ENCODE measurements at places on chromosomes 1 and 21.

DNA sequence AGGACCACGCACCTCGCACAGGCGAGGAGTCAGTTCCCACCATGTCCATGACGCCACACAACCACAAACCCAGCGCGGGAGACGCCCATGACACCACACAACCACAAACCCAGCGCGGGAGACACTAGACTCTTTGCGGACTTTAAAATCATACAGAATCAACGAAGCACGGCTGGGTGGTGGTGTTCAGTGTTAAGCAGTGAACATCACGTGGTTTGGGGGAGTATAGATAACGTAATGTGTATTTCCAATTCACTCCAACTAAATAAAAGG lies 19.2 kb downstream of the PTTG1IP start:
- DNase-seq: no peak

DNA sequence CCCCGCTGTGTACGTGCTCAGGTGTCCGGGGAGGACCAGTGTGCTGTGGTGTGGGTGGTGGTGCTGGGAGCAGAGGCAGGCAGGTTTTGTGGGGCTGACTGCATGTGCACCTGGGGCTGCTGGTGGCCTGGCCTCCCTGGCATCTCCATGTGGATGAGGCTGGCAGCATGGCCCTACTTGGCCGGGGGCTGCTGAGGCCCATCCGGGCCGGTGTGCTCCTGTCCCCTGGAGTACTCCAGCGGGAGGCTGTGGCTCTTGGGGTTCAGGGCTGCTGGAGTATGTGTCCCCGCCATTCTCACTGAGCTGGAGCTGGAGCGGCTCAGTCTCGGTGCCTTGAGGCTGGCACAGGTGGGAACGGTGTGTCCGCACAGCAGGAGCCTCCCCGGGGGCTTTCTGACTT lies 20.8 kb upstream of the PEX10 start:
- no peak for DNase-seq

- DNase-seq: no peak
Measured at GRCh38 chr1:58596631-58597052, 19.6 kb upstream of the TACSTD2 start.

DNA sequence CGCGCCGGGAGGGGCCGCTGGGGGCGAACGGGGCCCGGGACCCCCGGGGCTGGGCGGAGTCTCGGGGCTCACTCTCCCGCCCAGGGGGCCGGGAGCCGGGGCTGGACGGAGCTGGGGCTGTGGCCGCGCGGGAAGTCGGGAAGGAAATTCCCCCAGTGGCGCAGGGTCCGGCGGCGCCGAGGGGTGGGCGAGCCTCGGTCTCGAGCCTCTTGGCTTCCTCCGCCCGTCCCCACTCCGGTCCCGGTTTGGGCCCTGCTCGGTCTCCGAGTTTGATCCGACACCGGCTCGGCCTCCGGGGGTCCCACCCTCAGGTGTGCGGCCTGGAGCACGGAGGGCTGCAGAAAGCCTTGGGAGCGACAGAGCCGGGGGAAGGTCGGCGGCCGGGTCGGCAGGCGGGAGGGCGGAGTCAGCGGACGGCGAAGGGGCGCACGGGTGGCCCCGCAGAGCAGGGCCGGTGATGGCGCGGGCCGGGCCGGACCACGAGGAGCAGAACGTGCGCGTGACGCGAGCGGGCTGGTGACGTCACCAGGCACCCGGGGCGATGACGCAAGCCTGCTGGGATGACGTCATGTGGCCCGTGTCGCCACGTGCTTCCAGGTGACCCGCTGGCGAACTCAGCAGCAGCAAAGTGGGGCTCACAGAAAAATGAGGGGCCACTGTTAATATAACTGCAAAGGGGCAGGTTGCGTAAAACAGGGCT lies 610 bp upstream of the HES4 start:
- DNase-seq: peak; percentile 52

DNA sequence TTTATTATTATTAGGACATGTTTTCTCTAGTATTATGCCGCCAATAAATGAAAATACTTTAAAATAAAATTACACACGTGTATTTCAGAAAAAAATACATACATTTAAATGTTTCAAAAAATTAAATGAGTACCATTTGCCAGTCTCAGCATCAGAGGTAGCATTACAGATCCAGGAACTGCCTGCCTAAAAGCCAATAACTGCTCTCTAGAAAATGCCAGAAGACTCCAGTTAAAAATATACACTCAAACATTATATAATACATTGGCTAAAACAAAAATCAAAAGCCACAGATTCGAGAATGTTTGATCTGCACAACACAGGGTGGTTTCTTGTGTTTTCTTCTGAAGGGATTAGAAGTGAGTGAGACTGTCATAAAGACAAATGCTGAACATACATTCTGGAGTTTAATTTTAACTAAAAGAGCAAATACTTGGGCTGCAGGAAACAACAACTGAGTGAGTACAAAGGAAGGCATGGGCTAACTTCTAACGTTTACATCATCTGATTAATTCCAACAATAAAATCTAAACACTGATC lies 105.5 kb downstream of the RERE start:
- DNase-seq: no peak

GRCh38 chr1:209613400-209614150 lies 30.1 kb downstream of the CAMK1G start:
- no peak for DNase-seq

DNA sequence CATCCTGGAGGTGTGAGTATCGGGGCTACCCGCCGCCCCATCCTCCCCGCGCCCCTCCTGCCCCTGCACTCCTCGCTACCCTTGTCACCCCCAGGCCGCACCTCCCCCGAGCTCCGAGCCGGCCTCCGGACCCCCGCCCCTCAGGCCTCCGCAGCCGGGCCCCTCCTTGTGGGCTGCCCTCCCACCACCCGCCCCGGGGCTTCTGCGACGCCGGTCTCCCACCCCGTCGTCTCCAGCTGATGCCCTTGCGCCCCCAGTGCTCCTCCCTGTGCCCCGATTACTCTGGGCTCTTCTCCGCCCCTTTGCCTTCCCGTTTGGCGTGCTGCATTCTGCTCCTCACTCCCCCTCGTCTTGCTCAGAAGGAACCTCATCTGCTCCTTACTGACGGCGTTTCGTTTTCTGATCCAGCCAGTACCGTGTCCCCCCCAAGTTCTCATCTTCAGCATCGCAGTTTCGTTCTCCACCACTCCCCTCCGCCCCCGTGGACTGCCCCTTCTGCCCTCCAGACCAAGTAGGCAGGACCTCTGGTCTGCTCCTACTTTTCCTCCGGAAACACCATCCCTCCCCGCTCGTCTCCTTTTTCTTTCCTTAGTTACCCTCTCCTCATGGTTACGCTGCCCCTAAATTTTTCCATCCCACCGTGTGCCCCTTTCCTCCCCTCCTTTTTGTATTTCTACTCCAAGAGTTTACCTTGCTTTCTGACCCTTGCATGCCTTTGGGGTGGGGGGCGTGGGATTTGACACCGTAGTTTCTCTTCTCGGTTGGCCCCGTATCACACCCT lies 841 bp downstream of the SNX27 start:
- peak; percentile 7 for DNase-seq

DNA sequence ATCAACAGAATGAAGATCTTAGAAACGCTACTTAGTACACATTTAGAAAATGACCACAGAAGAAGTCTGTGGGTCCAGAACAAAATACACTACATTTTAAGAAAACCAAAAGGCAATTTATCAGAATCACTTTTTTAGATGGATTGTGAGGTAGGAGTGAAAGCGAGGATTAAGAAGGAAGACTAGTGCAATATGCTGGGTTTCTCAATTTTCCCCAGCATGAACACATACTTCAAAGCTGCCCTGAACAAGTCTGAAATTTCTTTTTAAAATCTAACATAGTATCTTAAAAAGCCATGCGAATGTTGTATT lies 200.5 kb downstream of the SLC45A1 start:
- no peak for DNase-seq

DNA sequence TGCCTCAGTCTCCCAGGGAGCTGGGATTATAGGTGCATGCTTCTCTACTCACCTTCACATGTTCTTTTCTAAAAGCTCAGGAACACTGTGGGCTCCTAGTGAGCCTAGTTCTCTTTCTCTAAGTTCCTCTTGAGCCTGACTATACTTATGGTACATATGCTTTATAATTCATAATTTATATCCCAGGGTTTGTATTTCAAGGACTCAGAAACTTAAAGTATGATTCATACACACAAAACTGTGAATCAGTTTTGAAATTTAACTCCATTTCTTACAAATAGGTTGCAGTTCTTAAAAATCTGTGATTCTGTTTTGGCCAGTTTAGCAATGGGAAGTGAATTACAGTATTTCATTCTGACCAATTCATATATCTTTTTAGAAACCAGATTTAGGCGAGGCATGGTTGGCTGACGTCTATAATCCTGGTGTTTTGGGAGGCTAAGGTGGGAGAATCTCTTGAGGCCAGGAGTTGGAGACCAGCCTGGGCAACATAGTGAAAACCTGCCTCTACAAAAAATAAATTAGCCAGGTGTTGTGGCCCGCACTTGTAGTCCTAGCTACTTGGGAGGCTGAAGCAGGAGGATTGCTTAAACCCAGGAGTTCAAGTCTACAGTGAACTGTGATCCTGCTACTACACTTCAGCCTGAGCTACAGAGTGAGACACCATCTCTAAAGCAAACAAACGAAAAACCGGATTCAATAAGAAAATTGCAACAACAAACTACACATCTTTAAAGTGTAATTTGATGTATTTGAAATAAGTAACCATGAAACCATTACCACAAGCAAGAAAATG lies 15.6 kb downstream of the RASAL2 start:
- no peak for DNase-seq

GRCh38 chr1:15916417-15916816 lies 59.5 kb downstream of the ZBTB17 start:
- DNase-seq: no peak

- DNase-seq: no peak
Measured at GRCh38 chr1:206867716-206868115, 2.3 kb downstream of the IL20 start.

GRCh38 chr1:153534226-153534924 lies 1.4 kb downstream of the S100A6 start:
- no peak for DNase-seq

GRCh38 chr1:145785547-145785946 lies 38.3 kb downstream of the RNF115 start:
- no peak for DNase-seq

- no peak for DNase-seq
Measured at GRCh38 chr1:86155051-86155806, 1.3 kb downstream of the COL24A1 start.

- no peak for DNase-seq
Measured at GRCh38 chr1:93565496-93566206, 116.0 kb downstream of the BCAR3 start.

- no peak for DNase-seq
Measured at GRCh38 chr1:174413632-174414031, 34.1 kb upstream of the GPR52 start.

GRCh38 chr1:70441392-70442035 lies 30.4 kb downstream of the CTH start:
- DNase-seq: no peak

DNA sequence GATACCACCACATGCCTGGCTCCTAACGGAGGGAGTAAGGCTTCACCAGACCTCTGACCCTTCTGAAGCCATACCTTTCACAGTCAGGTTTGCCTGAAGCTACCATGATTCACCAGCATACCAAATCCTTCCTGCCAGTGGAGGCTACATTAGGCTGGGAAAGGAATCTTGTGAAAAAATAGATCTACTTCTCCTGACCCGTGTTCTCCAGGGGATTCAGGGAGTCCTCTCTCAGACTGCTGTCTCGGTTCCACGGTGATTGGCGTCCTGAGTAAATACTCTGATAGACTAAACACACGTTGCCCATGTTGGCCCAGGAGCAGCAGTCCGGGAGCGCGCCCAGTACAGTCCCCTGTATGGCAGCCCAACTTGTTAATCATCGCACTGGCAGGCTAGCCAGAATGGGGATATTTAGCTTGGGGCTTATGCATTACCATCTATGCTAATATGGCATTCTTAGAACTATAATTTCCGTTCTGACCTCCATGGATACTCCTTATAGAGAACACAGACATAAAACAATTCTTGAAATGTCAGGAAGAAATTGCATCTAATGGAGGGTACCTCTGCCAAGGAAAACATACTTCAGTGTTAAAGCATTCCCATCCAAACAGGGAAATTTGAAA lies 173.2 kb downstream of the ROR1 start:
- DNase-seq: no peak

- no peak for DNase-seq
Measured at GRCh38 chr1:75396745-75397144, 214.2 kb downstream of the SLC44A5 start.
